Right ventricle myocardium superior (tissue), 1 donor: ENCODE measurements at places on chromosomes 2 and 18.

DNA sequence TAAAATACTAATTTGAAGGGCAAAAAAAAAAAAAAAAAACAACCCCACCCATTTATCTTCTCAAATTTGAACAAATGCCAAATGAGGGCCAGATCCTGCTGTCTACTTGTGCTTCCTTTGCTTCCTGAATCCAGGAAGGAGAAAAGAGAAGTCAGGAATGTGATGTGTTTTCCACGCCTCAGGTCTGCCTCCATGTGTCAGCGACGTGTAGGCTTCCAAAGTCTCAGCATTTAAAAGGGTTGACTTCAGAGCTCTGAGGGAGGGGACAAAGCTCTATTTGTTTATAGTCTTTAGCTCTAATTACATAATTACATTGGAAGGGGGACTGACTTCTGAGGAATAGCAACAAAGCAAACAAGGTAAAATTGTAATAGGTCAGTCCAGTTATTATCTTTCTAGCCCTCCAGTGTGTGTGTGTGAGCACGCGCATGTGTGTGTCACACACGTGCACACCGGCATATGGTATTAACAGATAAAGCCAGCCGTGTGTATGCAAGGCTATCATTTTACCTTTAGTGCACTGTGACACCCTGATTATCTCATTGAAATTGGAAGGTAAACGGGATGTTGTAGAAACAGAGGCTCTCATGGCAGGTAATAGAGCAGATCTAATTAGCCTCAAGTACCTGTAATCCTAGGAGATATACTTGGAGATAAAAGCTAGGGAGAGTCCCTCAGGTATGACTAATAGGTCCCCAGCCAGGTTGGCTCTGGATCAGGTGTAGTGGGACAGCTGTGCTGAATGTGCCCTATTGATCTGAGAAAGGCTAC lies 911.4 kb upstream of the ZEB2 start:
- no peak for DNase-seq

- no peak for DNase-seq
Observed at GRCh38 chr2:220787251-220787650, 784.9 kb downstream of the EPHA4 start.

DNA sequence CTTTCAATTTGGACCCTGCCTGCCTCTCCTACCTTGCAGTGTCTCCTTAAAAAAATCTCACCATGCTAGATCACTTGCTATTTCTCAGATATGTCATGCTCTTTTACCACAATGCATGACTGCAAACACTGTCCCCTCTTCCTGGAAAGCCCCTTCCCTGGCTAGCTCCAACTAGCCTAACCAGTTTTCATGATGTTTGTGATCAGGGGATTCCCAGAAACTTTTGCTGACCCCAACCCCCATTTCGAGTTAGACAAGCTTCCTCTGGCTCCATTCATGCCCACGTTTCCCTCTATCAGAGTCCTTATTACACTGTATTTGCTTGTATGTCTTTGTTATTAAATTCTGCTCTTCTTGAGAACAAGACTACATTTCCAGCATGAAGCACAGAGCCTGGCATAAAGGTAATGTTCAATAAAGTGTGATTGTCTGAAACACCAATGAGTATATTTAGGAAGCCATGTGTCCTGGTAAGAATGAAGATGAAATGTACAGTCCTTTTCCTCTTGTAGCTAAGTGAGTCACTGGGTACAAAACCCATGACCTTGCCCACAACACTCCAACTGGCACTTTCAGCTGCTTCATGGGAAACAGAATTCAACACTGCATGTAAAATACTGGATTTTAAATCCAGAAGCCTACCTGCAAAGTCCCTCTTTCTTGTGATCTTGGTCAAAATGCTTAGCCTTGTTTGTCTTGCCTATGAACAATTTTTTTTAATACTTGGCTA lies 62.0 kb upstream of the ATL2 start:
- DNase-seq, result no peak

DNA sequence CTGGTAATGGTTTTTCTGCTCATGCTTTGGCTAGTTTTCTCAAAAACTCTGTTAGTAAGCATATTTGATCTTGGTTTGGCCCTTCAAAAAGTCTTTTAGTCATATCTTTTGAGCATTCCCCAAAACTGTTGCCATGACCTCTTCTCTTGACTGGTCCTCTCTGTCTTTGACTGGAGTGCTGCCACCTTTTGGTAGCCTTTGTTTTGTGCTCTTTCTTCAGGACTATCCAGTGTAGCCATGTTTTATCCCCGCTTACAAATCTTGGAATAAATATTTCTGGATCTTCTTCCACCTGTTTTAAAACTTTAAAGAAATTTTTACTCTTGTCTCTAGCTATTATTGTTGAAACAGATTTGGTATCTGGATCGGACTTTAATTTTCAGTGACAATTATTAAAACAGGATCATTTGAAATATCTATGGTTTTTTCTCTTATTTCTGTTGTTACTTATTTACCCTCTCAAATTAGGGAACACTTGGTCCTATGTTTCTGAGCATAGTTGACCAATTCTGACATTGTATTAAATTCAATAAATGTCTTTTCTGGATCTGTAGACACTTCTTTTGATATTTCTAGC lies 965 bp upstream of the ELOA2 start:
- no peak for DNase-seq

GRCh38 chr2:212990697-212991096 lies 160.7 kb downstream of the IKZF2 start:
- no peak for DNase-seq

GRCh38 chr18:55861266-55861665 lies 273.3 kb upstream of the TCF4 start:
- DNase-seq, result no peak

- no peak for DNase-seq
Observed at GRCh38 chr18:21131698-21132227, 20.1 kb upstream of the ROCK1 start.

DNA sequence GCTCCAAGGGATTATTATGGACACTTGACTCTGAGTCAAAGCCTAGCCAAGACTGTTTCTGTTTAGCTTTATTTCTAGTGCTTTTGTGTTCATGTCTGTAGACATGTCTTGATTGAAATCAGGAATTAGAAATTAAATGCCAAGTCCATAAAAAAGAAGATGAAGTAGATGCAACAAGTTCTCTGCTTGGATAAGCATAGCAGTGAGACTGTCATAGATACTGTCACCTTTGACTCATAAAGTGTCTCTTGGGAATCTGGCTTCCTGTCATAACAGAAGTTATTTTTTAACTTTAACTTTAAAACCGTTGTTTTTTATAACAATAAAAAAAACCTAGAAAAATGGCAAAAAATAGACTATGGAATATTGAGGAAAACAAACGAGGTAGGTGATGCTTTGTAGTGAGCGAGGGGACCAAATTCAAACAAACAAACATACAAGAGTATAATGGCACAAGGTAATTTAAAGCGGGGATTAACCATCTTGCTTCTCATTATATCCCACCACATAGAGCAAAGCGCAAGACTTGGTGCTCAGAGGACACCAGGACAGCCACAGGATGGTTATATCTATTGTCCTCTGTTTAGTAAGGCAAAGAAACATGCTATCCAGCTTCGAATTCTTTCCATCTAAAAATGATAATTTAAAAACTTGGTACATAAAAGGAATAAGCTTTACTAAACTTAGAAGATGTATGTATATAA lies 64.6 kb downstream of the CD226 start:
- DNase-seq, result no peak

DNA sequence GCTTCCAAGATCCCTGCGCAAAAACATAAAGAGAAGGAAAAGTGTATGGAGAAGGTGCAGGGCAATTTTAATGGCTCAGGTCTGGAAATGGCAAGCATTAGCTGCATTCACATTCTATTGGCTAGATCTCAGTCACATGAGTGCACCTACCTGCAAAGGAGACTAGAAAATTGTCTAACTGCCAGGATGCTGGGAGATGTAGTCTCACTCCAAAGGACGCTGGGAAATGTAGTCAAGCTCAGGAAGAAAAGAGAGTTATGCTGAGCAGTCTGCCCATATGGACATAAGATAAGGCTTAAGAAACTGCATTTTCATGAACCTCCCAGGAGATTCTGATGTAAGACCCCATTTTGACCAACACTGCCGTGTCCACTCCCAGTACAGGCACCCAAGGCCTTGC lies 9.5 kb upstream of the KLHL29 start:
- DNase-seq, result no peak

- no peak for DNase-seq
Observed at GRCh38 chr18:78703291-78703690, 276.3 kb upstream of the SALL3 start.

GRCh38 chr2:43273529-43273928 lies 47.1 kb upstream of the ZFP36L2 start:
- DNase-seq, result no peak

DNA sequence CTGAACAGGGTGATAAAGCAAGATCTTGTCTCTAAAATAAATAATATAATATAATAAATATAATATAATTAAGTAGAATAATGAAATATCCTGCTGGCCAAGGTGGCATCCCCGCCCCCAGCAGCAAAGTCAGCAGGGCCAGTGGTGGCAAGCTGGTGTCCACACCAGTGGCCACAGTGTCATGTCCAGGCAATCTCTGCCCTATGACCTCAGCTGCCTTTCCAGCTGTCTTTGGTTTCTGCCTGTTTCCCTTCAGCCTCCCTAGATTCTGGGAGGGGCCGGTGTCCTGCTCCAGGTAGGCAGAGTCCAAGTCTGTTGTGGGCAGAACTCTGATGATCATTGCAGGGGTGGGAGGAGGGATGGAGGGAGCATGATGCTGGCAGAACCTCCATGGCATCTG lies 16.2 kb upstream of the STEAP3 start:
- no peak for DNase-seq

DNA sequence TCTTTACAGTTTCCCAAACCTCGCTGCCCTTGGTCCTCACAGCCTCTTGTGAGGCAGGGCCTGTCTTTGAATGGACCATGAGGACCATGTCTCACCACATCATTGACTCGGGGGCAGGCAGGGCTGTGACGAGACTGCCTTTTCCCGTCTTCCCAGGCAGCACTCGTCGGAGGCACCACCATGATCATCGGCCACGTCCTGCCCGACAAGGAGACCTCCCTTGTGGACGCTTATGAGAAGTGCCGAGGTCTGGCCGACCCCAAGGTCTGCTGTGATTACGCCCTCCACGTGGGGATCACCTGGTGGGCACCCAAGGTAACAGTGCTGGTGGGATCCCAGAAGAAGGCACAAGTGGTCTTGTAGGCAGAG lies 45.7 kb upstream of the MAPRE3 start:
- no peak for DNase-seq

GRCh38 chr18:47209171-47209570 lies 33.0 kb upstream of the IER3IP1 start:
- no peak for DNase-seq

- no peak for DNase-seq
Observed at GRCh38 chr18:6646801-6647200, 82.7 kb upstream of the ARHGAP28 start.

DNA sequence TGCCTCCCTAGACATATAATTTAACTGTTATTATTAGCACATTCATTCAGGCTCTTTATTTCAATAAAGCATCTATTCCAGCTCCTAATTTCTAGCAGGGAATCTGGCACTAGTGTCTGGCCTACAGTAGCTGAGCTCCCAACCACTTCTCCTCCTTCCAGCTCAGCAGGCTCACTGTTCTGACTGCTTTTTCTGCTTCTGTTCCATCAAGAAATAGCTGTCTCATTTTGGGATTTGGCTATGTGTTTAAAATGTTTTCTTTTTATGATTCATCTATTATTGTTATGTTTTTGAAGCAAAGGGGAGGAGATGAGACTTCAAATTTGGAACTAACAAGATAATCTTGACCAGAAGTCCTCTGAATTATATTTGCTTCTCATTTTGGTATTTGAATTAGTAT lies 172.7 kb upstream of the SMAD7 start:
- no peak for DNase-seq

DNA sequence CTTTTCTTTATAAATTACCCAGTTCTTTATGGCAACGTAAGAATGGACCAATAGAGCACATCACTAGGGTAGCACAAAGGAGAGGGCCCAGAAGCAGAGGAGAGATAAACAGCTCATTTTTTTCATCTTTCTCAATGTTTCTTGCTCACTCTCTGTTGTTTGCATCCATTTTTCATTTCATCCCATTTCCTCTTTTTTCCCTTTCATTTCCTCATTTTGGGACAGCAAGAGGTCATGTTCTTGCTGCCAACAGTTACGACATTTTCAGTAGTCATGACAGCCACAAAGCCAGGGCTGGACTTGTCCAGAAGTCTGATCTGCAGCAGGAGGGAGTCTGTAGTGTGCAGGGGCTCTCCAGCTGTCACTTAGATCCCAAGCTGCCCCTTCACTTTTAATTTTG lies 52.7 kb upstream of the CYP1B1 start:
- DNase-seq, result no peak

- no peak for DNase-seq
Observed at GRCh38 chr2:25851740-25852503, 26.4 kb downstream of the ASXL2 start.

GRCh38 chr2:29014331-29014730 lies 33.2 kb downstream of the TOGARAM2 start:
- DNase-seq, result peak; percentile 62

DNA sequence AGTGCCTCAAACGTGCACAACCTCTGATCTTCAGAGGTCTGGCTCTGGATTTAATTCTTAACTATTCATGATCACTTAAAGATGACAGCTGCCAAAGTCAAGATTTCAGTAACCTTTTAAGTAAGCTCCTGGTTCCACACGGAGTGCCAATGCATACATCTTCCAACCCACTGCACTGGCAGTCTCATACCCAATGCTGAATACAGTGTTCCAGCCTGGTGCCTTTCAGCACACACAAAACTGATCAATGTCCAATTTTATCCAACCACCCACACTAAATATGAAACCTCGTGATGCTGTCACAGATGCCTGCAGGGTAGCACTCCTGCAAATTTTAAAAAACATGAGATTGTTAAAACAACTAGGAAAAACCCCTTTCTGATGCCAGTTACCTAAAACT lies 84.0 kb downstream of the EHBP1 start:
- no peak for DNase-seq

- DNase-seq, result no peak
Observed at GRCh38 chr2:134713176-134713575, 5.6 kb downstream of the TMEM163 start.

GRCh38 chr2:36560726-36561125 lies 37.2 kb downstream of the FEZ2 start:
- DNase-seq, result no peak

DNA sequence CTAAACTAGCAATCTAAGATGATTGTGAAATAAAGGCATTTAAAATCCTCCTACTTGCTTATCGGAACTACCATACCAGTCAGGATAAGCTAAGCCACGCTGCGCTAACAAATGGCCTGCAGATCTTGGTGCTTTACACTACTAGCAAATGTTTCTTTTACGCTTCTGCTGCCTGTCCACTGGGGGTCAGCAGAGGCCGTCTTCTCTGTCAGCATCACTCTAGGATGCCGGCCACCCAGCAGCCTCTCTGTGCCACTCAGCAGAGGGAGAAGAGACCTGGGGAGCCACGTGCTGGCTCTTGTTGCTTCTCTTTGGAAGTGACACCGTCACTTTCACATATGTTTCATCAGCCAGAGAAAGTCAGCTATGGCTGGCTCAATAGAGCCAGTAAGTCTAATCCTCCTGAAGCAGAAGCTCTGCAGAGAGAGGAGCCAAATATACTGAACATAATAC lies 36.6 kb downstream of the COPS8 start:
- DNase-seq, result peak; percentile 81
